ENCODE measurements at places on chromosomes 6 and 20. TPM values are rescaled to one million over a fixed set of nuclear protein-coding genes. Genes with fewer than 3 reads are reported as not detected.

DNA sequence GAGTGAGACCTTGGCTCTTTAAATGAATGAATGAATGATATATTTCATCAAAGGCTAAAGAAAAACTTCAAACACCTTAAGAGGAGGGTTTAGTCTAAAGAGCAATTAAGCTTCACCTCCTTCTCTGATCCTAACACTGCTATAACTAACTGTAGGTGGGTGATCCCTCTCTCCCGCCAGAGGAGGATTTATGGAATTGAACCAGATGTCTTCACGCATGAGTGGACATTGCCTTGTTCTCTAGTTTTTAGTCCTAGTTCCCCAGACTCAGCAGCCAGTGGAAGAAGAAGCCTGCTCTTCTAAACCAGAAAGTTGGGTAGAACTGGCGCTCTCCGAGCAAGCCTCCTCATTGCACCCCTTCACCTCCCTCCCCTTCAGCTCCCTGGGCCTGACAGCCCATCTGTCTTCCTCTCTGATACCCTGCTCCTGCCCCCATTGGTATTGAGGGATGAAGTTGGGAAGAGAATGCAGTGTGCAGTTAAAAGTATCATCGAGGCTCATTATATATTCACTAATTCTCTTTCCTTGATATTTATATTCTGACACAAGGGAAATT lies 142.7 kb downstream of the ARID1B start:
- H3K4me1 ChIP-seq = peaks cover 15% of the 10 kb centered on the region
- H3K36me3 ChIP-seq = peaks cover 6% of the 10 kb centered on the region
- no peak overlapping the region for H3K4me3 ChIP-seq
- no peak for DNase-seq
- no peaks in the 10 kb centered on the region for H3K27me3 ChIP-seq
- H3K27ac ChIP-seq = no peak overlapping the region

- peaks cover 3% of the 10 kb centered on the region for H3K4me1 ChIP-seq
- peaks cover 2% of the 10 kb centered on the region for H3K27me3 ChIP-seq
- no peak overlapping the region for H3K4me3 ChIP-seq
- no peak overlapping the region for H3K27ac ChIP-seq
- no peaks in the 10 kb centered on the region for H3K36me3 ChIP-seq
These were observed 54.3 kb upstream of the GPR31 start for GRCh38 chr6:167211881-167212712.

Gene NMBR
- not detected for total RNA-seq

- H3K4me3 ChIP-seq = no peak overlapping the region
- H3K27ac ChIP-seq = no peak overlapping the region
- peaks cover 42% of the 10 kb centered on the region for H3K36me3 ChIP-seq
- no peaks in the 10 kb centered on the region for H3K4me1 ChIP-seq
These were observed 28.6 kb downstream of the CEP43 start for GRCh38 chr6:167027772-167028171.

Gene SOBP
- total RNA-seq = 0.09 TPM

Gene PPIL1
- total RNA-seq = 65.1 TPM

GRCh38 chr6:42276034-42276890 lies 58.6 kb upstream of the MRPS10 start:
- no peak for DNase-seq
- no peaks in the 10 kb centered on the region for H3K27me3 ChIP-seq
- peak overlapping the region; percentile 40 for H3K27ac ChIP-seq

- H3K36me3 ChIP-seq = no peaks in the 10 kb centered on the region
- DNase-seq = no peak
- H3K27me3 ChIP-seq = no peaks in the 10 kb centered on the region
- no peak overlapping the region for H3K4me3 ChIP-seq
These were observed 45.6 kb upstream of the SGK1 start for GRCh38 chr6:134363323-134364039.

DNA sequence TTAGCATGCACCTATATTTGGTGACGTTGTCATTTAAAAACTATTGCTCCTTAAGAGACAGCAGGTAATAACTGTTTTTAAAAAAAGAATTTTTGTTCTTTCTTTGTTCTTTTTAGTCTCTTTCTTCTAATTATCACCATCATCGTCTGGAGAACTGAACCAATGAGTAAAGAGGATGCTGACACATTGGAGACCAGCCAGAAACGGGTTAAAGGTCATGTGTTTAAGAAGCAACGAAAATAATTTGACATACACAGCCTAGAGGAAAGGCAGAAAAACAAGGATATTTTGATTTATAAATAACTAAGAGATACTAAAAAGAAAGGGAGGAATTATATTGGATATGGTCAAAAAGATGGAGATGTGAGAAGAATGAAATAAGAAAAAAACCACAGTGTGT lies 19.2 kb upstream of the FYN start:
- H3K27ac ChIP-seq = no peak overlapping the region
- DNase-seq = no peak
- H3K4me1 ChIP-seq = no peaks in the 10 kb centered on the region
- H3K4me3 ChIP-seq = no peak overlapping the region

DNA sequence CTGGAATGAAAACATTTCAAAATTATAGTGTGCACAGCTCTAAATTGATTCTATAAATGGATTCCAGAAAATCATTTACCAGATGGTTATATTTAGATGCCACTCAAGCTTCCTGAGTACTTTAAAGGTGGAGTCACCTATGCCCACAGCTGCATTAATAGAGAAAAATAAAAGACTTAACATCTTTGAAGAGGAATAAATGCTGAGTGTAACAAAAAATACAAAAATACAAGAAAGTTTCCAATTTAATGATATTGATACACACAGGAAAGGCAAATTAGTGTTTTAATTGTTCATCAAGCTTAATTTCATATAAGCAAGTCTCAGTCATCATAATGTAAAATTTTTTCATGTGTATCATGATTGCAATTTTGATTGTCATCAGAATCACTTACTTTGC lies 89.5 kb upstream of the MANEA start:
- no peaks in the 10 kb centered on the region for H3K27me3 ChIP-seq
- no peaks in the 10 kb centered on the region for H3K4me1 ChIP-seq
- no peak overlapping the region for H3K4me3 ChIP-seq
- no peak for DNase-seq
- H3K36me3 ChIP-seq = no peaks in the 10 kb centered on the region

DNA sequence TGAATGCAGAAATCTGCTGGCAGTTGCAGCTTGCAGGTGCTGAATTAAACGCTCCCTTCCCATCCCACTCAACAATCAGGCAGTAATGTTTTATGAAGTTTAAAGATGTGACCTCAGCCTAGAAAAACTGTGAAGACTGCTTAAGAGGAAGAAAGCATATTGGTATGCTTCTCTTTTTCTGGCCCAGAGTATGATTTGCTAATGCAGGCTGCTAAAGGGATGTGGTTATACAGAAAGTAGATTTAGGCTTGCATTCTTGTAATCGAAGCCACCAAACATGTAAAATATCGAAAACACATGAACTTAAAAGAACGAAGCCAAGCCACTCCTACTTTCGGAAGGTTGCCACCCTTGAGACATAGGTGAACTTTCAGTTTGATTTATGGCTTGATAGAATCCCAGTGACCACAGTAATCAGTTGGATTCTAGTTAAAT lies 40.7 kb downstream of the MAP3K5 start:
- H3K4me3 ChIP-seq = peak overlapping the region; percentile 74
- H3K4me1 ChIP-seq = peaks cover 75% of the 10 kb centered on the region
- H3K27ac ChIP-seq = peak overlapping the region; percentile 90
- H3K27me3 ChIP-seq = no peaks in the 10 kb centered on the region

DNA sequence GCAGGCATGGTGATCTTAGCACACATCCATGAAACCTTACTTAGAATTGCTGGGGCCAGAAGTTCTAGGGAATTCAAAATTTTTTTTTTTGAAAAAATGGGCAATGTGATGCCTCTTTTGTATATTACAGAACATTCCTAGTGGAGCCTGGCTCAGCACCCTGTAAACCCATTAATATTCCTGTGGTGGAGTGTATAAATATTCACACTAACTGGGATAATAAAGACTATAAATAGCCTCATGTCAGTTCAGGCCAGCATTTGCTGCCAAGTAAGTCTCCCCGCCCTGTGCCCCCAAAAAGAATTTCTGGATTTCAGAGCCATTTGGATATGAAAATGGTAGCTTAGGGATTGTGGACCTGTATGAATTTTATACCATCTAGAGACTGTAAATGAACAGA lies 14.8 kb downstream of the BANF2 start:
- no peaks in the 10 kb centered on the region for H3K36me3 ChIP-seq
- peaks cover 9% of the 10 kb centered on the region for H3K27me3 ChIP-seq
- no peak overlapping the region for H3K4me3 ChIP-seq
- DNase-seq = no peak

- DNase-seq = no peak
- no peak overlapping the region for H3K4me3 ChIP-seq
- H3K36me3 ChIP-seq = peaks cover 27% of the 10 kb centered on the region
- peaks cover 51% of the 10 kb centered on the region for H3K4me1 ChIP-seq
- no peaks in the 10 kb centered on the region for H3K27me3 ChIP-seq
These were observed 241.2 kb upstream of the TAB2 start for GRCh38 chr6:149076355-149076734.
